ENCODE measurements at places on chromosomes 11 and 22.

DNA sequence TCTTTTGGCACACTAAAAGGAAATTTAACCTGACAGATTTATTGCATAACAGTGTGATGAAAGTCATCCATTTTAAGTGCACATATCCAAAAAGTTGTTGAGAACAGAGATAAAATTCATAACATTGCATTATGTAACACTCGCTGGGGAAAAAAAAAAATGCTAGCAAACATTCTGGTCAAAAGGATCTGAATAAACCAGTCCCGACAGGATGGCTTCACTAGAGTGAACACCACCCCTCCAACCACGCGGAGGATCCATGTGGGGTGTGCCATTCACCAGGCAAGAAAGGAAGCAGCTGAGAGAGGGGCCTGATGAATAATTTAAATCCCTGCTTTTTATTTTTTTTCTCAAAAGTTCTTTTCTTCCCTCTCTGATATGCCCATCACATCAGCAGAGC lies 258.7 kb downstream of the DCDC1 start:
- no peak for DNase-seq

- no peak for DNase-seq
Measured at GRCh38 chr11:120065176-120065575, 72.7 kb downstream of the TRIM29 start.

DNA sequence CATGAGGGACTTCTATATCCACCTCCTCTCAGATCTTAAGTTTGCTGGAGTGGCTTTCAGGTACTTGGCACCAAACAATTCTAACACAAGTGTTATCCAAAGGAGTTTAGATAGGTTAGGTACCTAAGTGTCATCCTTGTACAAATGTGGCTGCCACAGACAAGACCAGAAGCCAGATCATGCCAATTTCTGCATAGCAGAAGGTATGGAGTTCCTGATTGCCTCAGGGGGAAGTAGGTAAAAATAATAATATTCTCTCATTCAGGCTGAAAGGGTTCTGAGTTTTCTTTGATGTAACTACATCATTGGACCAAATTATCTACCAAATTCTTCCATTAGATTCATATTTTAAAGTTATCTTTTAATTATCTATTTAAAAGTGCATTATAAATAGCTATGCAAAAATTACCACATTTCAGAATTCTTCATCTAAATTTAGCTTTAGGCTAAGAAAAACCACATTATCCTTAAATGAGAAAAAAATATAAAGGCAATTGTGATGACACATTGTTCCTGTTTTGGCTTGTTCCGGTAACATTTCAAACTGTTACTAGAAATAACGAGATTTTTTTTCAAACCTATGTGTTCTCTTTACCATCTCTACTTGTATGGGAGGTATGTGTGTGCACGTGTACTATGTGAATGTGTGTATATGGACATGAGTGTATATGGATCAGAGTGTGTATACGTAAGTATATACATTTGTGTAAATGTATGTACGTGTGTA lies 66.2 kb upstream of the POU2AF2 start:
- DNase-seq, result no peak

- no peak for DNase-seq
Measured at GRCh38 chr11:44389963-44390605, 80.1 kb upstream of the ALX4 start.

DNA sequence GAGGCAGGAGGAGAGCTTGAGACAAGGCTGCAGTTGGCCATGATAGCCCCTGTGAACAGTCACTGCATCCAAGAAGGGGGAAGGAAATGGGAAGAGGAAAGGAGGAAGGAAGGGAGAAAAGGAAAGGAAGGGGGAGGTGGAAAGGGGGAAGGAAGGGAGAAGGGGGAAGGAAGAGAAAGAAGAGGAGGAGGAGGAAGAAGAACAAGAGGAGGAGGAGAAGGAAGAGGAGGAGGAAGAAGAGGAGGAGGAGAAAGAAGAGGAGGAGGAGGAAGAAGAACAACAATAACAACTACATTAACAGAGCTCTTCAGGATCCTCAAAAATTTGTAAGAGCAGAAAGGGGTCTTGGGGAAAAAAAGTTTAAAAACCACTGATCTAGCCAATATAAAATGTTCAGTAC lies 5.2 kb downstream of the RAB6A start:
- no peak for DNase-seq

DNA sequence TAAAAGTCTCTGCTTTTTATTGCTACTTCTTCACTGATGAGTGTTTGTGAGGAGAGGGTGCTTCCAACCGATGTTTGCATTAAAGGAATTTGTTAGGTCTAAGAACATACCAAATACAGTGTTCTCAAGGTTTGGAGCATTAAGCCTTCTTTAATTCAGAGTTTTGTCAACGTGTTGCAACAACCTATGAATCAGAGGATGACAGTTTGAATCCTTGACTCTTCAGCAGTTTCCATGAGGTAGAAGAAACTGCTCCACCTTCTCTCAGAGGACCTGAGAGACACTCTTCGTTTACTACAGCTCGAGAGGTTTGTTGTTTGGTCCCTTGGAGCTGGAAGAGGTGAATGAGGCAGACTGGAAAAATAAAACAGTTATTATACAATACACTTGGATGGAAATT lies 55.7 kb downstream of the NCAM1 start:
- no peak for DNase-seq

GRCh38 chr11:111021131-111021530 lies 224.4 kb upstream of the POU2AF2 start:
- DNase-seq, result peak; percentile 80

DNA sequence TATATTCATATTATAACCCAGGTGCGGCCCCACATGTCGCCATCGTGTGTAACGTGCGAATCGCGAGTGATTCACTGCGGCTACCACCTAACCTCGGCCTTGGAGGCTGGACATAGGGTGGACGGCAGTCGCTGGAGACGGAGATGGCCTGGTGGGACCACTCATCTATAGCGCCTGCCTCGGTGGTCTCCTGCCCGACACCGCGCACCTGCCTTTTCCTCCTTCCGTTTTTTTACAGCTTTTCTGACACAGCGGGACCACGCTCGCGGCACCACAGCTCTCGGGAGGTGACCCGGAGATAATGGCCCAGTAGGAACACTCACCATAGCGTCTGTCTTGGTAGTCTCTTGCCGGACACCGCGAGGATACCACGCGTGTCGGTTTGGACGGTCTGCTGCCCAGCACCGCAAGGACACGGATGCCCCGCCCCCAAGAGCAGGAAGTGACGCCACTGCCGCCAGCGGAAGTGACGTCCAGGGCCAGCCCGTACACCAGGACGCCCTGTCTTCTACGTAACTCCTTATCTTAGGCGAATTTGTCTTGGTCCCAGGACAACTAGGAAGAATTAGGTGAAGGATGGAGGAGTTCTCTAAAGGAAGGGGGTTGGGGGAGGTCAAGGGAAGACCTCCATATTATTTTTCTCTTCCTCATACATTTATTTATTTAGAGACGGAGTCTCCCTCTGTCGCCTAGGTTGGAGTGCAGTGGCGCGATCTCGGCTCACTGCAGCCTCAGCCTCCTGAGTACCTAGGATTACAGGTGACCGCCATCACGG lies 6.4 kb downstream of the SNU13 start:
- peak; percentile 92 for DNase-seq

DNA sequence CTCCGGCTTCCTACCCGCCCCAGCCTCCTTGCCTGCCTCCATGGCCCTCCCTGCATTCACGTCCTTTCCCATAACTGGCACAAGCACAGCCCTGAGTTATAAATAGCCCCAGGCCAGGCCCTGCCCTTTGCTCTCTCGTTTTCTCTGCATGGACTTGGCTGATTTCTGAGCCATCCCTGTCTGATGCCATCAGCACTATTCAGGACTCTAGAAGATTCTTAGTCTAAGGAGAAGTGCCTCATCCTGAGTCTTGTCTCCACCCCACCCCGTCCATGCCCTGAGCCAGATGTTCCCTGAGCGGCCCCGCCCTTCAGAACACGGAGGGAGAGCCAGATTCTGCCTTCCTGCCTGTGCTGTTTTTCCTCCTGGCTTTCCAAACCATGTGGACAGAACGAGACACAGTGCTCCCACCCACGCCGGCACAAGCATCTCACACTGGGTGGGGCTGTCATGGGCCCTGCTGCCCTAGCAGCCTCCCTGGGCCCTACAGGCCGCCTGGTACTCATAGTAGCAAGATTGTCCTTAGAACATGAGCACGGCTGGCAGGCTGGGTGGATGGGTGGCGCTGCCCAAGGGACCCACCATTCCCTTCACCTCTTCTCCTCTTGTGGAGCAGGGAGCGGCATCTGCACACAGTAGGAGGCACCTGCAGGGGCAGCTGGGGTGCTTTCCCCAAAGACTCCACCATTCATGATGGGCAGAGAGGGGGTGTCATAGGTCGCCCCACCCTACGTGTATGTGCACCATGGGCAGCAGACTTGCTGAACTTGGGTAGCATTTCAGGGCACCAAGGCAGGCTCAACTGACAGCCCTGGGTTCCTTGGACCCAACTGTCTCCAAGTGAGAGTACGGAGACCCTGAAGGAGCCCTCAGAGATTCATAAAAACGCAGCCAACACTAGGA lies 76.9 kb downstream of the BCR start:
- peak; percentile 75 for DNase-seq

GRCh38 chr11:119830400-119830799 lies 101.4 kb upstream of the NECTIN1 start:
- DNase-seq, result no peak

GRCh38 chr22:35514366-35514765 lies 26.3 kb upstream of the RASD2 start:
- no peak for DNase-seq

GRCh38 chr11:94762208-94762607 lies 5.9 kb upstream of the AMOTL1 start:
- DNase-seq, result no peak

DNA sequence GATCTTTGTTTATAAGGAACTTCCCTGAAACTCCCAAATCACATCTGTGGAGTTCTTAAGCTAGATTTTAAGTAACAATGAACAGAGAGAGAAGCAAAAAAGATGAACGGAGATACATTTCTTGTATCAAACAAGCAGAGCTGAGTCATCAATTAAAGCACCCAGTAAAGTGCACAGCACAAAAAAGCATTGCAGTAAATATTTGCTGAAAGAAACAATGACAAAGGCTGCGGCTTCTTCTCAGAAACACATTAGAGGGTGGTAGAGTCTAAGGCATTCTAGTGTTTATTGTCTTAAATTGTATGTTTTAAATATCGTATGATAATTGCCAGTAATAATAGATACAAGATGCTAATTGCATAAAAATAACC lies 941.6 kb upstream of the CHORDC1 start:
- no peak for DNase-seq

GRCh38 chr22:44424867-44425693 lies 73.0 kb downstream of the RTL6 start:
- no peak for DNase-seq

DNA sequence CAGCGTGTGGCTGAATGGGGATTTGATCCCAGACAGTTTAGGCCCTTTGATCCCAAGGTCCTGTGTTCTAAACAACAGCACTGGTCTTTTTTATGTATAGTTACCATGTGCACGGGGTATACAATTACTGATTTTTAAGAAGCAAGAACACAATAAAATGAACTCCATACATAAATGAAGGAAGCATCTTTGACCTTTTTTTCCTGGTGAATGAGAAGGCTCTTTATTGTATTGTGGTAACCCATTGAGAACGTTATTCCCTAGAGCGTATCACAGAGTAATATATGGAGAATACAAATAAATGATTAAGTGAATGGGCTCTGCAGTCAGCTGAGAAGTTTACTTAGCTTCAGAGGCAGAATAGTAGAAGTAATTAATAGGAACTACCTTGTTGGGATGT lies 563.6 kb downstream of the NTM start:
- no peak for DNase-seq

DNA sequence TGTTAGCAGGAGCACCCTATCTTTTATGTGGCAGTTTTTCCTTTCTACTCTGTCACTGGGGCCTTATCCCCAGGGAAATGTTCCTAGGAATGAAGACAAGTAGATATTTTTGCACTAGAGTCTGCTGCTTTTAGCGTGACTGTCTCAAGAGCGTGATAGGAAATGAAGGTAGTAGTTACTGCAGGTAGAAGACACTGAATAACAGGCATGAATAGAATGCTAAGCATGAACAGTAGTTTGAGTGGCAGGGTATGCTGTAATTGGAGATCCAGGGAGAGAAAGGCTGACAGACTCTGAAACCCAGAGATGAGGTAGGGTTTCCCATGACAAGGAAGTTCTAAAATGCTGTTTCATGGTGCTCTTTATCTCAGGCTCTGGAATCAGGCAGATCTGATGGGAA lies 475.1 kb downstream of the NELL1 start:
- DNase-seq, result no peak

DNA sequence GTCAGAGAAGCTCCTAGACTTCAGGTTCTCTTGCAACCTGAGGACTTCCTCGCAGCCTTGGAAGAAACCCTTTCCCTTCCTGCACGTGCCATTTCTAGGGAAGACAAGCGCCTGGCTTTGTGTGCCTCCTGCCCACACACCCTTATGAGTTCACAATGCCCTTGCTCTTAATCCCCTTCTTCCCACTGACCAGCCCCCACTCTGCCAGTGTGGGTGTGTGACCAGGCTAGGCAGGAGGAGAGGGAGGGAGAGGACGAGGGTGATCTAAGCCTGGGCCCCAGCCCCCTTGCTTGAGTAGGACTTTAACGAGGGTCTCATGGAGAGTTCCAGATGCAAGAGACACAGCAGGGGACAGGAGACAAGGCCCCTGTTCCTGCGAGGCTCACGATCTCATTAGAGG lies 30.2 kb downstream of the TP53I11 start:
- DNase-seq, result no peak

GRCh38 chr22:26213826-26214225 lies 44.6 kb downstream of the SEZ6L start:
- DNase-seq, result no peak

DNA sequence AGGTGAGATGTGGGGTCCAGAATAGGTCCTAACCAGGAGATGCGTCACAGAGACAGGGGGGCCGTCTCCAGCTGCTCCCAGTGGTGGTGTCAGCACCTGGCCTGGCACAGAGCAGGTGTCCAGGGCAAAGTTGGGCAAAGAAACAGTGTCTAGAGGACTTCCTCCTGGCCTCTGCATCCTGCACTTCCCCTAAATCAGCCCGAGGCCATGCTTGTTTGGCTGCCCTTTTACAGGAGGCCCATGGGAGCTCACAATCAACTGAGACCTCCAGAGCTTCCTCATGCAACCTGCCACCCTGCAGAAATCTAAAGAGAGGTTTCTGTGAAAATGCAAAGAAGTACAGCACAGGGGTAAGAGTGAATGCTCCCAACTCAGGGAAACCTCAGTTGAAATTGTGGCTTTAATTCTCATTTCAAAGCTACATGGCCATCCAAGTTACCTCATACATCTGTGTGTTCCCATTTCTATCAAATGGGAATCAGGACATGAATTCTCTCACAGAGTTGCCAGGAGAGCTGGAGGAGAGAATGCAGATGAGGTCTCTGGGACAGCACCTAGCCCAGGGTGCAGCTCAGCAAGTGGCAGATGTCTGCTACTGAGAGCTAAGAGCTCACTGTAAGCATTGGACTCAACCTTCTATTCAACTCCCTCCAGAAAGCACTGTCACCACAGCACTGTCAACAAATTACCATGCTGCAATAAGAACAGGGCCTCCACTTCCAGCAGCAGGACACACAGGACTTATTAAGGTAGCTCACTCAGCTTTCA lies 32.6 kb downstream of the TCIRG1 start:
- no peak for DNase-seq

DNA sequence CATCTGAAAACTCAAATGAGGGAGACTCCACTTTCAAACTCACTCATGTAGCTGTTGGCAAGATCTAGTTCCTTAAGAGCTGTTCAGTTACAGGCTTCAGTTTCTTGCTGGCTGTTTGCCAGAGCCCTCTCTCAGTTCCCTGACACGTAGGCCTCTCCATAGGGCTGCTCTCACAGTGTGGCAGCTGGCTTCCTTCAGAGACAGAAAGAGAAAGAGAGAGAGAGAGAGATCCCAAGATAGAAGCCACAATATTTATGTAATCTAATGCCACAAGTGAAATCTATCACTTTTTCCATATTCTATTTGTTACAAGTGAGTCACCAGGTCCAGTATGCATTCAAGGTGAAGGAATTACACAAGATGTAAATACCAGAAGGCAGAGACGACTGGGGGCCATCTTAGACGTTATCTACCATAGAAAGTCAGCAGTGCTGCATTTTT lies 168.8 kb downstream of the RCN1 start:
- DNase-seq, result no peak
